Activated CD4-positive, alpha-beta T cell treated with anti-CD3 and anti-CD28 coated beads, Interleukin-2, Interleukin-6, amounts not matched to agents 100 ng/mL and 50 ng/mL, durations not matched to agents 16 hours and 8 hours (primary cell): ENCODE measurements at places on chromosomes 4 and X.

GRCh38 chr4:78529569-78530209 is 21.9 kb upstream of the ANXA3 start:
- no peak for DNase-seq

DNA sequence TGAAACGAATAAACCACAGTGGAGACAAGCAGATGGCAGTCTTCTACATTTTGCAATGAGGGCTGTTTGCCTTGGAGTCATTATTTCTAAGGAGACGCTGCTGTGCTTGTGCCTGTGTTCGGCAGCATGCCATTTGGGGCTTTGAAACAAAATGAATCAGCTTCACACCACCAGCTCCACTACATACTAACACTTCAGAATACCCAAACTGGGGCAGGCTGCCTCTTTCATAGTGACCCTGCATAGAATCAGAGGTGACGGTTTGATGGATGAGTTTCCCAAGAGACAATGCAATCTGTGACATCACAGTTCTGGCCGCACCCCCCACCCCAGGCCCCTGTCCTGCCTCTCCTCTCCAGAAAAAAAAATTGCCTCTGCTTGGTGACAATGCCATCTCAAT is 57.1 kb upstream of the MID1 start:
- DNase-seq, result no peak

GRCh38 chr4:30783751-30784150 is 63.6 kb downstream of the PCDH7 start:
- no peak for DNase-seq

GRCh38 chr4:115234405-115235093 is 121.1 kb upstream of the NDST4 start:
- DNase-seq, result peak; percentile 35

- no peak for DNase-seq
These were observed 15.5 kb downstream of the SUV39H1 start for GRCh38 chrX:48711929-48712505.

- no peak for DNase-seq
These were observed 21.2 kb upstream of the DHRSX start for GRCh38 chrX:2521927-2522386.

DNA sequence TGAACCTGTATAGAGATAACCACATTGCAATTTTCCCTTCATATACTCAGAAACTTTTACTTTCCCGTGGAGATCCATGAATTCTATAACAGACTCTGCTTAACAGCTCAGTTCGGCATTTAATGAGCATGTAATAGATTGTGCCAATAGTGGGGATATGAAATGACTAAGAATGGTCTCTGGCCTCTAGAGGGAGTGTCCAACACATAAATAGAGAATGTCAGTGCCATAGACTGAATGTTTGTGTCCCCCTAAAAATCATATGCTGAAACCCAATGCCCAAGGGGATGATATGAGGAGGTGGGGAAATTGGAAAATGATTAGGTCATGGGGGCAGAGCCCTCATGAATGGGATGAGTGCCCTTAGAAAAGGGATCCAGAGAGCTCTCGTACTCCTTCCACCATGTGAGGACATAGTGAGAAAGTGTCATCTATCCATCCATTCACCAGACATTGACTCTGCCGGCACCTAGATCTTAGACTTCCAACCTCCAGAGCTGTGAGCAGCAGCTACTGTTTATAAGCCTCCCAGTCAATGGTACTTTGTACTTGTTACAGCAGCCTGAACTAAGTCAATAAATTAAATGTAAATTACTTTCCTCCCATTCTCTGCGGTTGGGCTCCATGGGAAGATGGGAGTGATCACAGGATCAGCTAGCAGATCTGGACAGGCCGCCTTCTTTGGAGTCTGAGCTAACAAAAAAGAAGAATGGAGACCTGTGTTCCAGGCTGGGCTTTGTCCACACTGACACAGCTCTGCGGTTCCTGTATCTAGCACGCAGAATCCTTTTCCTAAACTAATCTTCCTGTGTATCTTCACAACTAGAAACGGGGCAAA is 28.1 kb upstream of the HPSE start:
- DNase-seq, result peak; percentile 16

- no peak for DNase-seq
These were observed 383 bp downstream of the PCYT1B start for GRCh38 chrX:24646745-24647182.

DNA sequence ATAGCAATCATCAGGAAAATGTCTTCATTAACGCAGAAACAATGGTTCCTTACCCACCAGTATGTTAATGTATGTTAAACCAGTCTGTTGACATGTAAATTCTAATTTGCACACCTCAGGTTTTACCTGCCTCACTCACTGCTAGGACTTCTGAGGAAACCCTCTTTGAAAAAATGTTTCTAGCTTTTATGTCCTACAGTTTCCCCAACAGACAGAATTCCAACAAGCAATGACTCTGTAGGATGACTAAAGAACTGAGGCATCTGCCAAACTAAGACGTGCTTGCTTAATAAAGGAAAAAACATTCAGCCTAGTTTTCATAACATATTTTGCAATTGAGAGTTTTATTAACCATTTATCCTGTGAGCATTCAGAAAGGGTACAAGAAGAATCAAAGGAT is 20.6 kb upstream of the SOX3 start:
- DNase-seq, result no peak

- DNase-seq, result no peak
These were observed 116.6 kb downstream of the CPZ start for GRCh38 chr4:8709050-8709728.

DNA sequence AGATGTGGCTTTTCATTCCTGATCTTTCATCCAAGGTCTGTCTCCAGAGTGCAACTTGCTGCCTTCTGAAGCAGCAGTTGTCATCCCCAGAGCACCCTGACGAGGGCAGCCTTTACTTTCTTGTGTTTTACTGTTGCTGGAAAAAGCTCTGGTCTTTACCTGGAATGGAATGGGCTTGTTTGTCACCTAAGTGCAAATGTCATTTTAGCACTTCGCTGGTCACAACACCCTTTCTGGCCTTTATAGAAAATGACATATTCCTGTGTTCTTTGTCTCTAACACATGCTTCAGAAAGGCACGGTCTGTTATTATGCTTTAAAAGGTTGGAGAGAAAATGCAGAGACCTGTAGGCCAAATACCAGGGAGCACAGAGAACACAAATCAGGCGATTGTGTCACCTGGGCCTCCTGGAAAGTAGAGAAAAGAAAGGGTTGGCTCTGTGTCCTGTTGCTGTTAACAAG is 332.7 kb upstream of the IGFBP7 start:
- DNase-seq, result peak; percentile 11

GRCh38 chrX:121802881-121803412 is 755.5 kb downstream of the GLUD2 start:
- DNase-seq, result no peak

DNA sequence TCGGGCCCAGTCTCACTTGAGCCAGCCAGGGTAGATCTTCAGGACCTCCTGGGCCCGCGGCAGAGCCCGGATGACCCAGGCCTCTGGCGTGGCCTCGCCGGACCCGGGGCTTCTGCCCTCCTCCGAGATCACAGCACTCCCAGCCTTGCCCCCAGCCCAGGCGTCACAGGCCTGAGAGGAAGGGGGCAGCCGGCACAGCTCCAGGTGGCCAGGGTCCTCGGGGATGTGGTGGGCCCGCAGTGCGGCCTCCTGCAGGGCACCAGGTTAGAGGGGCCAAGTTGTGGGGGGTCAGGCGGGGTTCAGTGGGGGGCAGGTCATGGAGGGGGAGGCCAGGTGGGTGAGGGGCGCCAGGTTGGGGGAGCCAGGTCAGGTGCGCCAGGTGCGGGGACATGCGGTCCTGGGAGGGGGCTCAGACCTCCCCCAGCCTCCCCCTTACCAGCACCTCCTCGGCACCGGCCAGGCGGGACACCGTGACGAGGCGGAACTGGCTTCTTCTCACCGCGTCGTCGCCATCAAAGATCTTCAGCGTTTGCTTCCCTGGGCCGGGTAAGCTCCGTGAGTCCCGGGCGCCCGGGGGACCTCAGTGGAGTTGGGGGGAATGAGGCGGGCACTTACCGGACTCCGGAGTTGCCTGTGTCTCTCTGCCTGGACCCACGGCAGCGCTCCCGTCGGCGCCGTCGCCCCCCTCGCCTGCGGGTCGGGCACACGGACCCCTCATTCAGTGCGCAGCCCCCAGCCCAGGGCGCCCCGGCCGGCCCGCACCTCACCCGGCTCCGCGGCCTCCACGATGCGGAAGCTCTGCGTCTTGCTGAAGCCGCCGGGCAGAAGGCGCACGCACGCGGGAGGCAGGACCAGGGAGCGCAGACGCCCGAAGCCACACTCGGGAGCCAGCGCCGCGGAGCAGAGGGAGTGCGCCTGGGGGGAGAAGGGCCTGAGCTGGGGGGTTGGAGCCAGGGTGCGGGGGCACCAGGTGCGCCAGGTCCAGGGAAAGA is 6.0 kb downstream of the DGKQ start:
- no peak for DNase-seq

DNA sequence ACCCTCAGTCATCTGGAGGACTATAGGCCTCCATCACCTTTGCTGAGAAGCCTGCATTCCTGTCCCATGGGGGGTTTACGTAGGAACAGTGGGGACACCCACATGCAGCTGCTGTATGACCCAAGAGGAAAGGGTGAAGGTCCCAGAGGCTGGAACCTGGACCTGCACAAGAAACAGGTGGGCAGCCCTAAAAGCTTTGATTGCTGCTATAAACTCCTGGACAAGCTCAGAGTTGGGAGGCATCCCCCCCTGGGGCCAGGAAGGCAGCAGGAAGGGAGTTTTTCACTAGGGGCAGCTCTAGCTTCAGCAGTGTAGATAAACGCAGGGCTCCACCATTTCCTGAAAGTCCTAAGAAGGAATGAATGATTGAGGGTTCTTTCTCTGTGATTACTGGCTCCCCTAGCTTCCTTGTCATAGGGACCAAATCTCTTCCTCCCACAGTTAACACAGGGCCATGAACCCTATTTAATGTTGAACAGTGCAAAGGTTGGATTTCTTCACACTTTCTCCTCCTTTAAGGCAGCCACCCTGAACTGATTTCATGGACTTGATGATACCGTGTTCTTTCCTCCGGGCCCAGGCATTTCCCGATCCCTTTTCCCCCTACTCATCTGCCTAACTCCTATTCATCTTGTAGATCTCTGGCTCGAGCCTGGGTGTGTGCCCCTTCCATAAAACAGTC is 84.2 kb downstream of the CHRNA9 start:
- no peak for DNase-seq

DNA sequence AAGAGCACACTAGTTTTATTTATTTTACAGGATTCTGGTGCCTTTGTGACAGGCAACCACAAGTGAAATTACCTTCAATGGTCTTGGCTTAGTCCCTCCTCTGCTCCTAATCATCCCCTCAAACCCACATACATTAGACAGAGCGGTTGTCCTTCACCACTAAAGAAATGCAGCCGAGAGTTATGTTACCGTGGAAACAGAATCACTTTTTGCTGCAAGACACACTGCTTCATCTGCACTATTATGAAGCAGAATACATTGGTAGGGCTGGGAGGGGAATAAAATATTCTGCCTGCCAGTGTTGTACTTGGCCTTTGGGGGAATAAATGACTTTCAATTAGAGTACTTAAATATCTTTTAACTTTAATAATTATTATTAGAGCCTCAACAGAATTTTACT is 75.2 kb downstream of the ARHGEF38 start:
- DNase-seq, result no peak

DNA sequence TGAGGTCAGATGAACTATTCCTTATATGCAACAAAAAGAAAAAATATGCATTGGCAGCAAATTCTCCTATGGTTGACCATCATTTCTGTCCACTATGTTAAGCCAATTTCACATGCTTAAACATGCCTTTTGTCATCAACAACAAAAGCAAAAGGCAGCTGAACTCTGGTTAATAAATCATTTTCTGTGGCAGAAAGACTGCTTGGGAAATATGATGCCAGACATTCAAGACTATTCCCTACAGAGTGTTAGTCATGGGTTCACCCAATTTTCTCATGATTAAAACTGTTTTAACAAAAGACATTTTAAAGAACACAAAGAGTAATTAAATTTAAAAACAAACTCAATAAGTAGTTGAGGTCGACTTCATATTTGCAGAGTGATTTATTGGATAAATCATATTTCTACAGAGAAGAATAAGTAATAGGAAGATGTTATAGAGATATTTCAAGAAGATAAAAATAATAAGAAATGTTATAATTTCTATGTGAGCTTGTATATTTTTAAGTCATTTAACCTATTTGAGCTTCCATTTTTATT is 890.6 kb downstream of the STPG2 start:
- no peak for DNase-seq

DNA sequence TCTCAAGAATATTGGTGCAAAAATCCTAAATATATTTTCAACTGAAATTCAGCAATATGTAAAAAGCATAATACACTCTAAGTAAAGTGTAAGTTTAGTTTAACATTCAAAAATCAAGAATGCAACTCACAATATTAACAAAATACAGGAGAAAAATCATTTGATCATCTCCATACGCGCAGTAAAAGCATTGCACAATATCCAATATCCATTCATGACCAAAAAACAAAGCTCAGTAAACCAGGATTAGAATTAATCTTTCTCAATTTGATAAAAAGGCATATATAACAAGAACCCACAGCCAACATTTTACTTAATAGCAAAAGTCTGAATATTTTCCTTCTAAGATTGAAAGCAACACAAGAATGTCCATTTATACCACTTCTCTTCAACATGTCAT is 48.3 kb upstream of the C4orf54 start:
- no peak for DNase-seq

GRCh38 chr4:15930314-15930713 is 8.2 kb downstream of the FGFBP1 start:
- no peak for DNase-seq

DNA sequence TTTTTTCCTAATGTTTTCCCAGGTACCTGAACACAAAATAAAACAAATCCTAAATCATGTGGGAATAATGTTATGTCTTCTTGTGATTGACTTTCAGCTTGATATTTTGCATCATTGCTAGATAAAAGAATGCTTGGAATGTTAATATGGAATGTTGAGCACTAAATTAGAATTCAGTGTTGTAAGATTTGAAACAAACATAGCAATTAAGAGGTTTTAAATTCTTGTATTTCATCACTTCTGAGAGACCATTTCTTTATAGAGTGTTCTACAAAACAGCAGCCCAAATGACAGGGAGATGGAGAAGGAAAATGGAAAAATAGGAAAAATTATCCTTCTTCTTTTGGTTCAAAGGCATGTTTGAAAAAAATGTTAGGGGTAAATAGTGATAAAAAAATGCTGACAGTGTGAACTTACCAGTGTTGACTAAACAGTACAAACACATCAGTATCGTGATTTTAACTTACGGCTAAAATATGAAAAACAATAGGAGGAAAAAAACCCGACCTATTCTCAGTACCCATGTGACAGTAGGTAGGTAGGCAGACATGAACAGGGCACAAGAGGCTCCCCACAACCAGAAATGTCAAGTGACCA is 102.6 kb upstream of the PDE5A start:
- no peak for DNase-seq

DNA sequence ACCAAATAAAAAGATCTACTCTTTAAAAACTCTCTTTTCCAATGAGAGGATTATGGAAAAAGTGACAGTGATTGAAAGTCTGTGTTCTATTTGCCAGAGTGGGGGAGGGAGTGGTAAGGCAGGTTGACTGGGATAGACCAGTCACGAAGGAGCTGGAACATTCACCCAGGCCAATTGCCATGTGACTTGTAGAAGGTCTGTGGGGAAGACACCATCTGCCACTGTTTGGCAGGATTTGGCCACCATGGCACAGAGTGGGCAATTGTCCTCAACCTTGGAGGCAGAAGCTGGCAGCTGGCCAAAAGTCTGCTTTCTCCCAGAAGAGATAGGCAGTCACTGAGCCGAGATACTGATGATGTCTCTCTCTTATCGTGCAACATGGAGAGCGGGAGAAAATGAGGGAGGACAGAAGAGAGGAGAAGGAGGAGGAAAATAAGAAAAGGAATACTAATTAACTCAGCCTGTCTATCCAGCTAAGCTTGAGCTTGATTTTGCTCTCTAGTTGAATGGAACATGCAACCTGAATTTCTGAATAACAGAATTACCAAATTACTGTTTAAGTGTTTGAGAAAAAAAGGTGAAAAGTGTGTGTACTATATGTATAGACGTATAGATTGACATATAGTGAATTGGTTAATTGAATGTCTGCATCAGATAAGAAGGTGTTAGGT is 267.1 kb downstream of the ARHGAP24 start:
- no peak for DNase-seq
